ENCODE measurements at places on chromosomes 7 and 10.

DNA sequence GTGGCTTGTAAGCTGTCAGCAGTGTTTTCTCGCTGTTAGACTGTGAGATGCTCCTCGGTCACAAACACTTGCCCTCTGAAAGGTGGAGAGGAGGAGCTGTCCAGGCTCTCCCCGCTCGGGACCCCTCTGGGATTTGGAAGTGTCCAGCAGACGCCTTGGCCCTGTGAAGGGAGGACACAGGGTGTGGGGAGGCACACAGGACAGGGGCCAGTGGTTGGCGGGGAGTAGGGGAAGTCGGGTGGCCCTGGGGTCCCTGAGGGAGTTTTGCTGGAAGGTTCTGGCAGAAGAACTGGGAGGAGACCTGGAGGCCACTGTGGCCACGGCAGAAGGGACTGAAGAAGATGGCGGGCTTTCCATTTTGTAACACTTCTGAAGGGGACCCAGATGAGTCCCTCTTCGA is 47.2 kb upstream of the DPYSL4 start:
- no peak for DNase-seq

DNA sequence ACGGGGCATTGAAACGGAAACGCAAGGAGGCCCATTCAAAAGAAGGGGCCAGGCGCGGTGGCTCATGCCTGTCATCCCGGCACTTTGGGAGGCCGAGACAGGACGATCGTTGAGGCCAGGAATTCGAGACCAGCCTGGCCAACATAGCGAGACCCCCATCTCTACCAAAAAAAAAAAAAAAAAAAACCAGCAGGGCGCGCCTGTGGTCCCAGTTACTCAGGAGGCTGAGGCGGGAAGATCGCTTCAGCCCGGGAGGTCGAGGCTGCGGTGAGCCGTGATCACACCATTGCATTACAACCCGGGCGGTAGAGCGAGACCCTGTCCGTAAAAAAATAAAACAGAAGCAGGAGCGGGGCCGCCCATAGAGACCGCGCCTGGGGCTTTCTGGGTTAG is 396 bp downstream of the PSMG3 start:
- no peak for DNase-seq

- DNase-seq: no peak
Observed at GRCh38 chr10:65194126-65194525, 1672.9 kb downstream of the REEP3 start.

DNA sequence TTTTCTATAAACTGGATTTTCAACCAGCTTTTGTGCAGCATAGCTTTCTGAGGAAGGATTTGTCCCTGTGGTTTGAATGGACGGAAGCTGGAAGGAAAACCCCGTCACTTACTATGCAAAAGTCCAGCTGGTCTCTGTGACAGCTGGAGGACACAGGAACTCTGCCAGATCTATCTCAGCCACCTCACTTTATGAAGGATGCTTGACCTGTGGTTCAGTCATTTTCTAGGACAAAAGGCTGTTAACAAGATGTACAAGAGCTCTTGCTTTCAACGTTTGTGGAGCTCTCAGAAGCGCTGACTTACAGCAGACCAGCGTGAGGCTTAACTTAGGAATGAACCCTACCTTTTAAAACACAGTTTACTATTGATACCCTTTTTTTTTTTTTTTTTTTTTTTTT is 90.8 kb downstream of the CREM start:
- peak; percentile 61 for DNase-seq

DNA sequence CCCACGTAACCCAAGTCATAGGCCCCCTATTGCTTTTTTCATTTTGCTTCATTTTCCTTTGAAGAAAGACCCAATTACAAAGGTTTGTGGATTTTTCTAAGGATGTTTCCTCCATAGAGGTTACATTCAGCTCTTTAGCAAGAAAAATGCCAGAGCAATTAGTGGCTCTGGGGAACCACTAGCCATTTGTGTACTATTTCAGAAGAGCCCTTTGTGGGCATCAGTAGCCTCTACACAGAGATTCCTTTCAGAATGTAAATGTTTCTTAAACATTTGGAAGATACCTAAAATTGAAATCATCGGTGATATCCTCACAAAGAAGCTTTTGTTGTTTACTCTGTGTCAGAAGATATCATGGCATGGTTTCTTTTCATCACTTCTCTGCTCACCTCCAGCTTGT is 291.0 kb upstream of the KMT2E start:
- no peak for DNase-seq

DNA sequence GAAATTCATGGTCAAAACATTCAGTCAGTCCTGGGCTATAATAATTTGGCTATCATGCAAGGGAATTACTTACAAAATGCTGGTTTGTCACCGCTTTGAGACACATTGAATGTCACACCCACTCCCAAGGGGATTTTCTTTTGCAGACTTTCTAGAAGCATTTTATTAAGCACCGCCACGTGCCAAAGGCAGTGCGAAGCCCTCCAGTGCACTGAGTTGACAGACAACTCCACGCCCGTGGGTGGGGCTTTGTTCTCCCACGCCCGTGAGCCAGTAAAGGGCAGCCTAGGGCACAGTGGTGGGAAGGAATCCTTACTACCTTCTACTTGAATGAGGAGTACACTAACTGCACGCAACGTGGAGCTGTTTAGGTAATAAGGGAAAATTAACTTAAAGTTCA is 515.8 kb downstream of the KCNMA1 start:
- DNase-seq: no peak

Data from pons (tissue), 1 donor.